ENCODE measurements at places on chromosomes 11 and 22.

DNA sequence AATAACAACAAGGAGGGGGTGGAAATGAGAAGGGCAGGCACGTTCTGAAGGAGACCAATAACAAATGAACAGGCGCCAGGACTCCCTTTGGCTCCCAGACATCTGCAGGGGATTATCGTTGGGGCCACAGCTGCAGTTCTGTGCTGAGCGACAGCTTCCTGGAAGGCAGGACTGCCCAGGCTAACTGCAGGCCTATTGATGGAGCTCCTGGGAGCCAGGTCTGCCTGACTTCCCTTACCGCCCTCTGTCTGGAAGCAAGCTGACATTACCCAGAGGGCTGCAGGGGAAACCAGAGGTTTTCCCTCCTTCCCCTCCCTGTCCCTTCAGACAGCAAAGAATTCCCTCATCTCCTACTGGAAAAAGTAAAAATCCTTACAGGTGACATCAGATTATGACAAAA lies 5.0 kb downstream of the DRD2 start:
- DNase-seq = no peak

DNA sequence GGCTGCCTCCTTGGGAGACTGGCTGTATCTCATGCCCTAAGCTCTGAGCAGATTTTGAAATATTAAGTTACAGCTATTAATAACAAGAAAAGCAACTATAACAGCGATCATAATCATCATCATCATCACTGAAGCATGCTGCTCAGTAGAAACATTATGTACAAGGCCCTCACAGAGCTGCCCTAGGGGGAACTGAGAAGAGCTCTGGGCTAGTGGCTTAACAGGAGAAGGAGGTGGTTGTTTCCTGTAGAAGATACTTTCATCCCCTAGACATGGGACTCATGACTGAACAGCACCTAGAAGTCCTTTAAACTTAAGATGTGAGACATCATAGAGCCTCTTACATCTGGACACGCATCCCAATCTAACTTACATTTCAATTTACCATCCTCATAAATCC lies 332.8 kb upstream of the PLET1 start:
- no peak for DNase-seq

GRCh38 chr11:113663567-113663966 lies 42.5 kb downstream of the TMPRSS5 start:
- DNase-seq = no peak

DNA sequence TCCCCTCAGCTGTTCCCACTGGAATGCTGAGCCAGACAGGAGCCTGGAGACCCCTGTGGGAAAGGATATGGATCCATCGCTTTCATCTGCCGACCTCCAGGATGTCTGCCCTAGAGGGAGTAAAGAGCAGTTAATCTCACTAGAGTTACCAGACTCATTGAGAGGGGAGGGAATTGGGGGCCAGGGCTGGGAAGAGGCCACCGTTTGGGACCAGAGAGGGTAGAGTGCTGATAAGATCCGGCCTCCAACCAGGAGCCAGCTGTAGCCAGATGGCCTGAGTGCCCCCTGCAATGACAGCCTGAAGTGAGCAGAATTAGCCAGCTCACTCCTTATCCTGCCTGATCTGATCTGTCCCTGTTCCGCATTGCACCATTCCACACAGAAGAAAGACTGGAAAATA lies 3.7 kb upstream of the APLNR start:
- DNase-seq = no peak

GRCh38 chr11:10725114-10725906 lies 25.7 kb upstream of the CTR9 start:
- no peak for DNase-seq
